Activated gamma-delta T cell (primary cell): ENCODE measurements at places on chromosomes 4 and X.

GRCh38 chr4:24330172-24330571 lies 254.2 kb downstream of the DHX15 start:
- DNase-seq = no peak

GRCh38 chr4:182233310-182234090 lies 9.7 kb upstream of the TENM3 start:
- no peak for DNase-seq

DNA sequence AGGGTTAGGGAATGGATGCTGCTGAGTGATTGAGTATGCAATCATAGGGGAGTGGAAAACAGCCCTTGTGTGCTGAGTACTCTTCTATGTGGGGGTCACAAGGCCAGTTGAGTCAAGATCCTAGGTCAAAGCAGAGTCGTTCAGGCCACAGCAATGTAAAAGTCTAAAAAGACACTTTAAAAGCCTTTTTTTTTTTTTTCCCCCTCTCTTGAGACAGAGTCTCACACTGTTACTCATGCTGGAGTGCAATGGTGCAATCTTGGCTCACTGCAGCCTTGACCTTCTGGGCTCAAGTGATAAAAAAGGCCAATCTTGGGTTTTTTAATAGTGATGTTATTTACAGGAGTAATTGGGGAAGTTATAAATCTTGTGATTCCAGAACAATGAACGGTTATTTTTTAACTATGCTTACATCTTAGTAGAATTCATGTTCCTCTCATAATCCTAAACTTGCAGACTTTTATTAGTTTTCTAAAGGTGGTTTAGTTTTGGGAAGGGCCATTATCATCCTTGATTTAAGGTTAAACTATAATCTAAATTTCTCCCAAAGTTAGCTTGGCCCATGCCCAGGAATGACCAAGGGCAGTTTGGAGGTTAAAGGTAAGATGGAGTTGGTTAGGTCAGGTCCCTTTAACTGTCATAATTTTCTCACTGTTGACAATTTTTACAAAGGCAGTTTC lies 82.2 kb upstream of the BMP2K start:
- no peak for DNase-seq

DNA sequence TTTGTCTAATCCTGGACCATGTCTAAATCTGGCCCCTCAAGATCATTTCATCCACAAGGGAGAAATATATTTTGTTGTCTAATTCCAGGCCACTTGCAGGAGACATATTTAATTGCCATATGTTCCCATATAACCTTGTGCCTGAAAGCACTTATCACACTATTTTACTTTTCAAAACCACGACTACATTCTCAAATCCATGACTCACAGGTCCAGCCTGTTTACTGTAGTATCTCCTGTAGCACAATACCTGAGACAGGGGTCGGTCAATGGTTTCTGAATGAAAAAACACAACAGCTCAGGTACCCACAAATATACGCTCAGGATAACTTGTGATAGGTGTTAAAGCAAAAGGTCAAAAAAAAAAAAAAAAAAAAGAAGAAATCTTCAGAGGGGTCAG lies 60.9 kb downstream of the SEC24D start:
- DNase-seq = no peak

- no peak for DNase-seq
These were observed 13.7 kb downstream of the PPP2R3B start for GRCh38 chrX:372856-373640.
